Suppressor macrophage (primary cell): ENCODE measurements at places on chromosomes 12 and 14.

DNA sequence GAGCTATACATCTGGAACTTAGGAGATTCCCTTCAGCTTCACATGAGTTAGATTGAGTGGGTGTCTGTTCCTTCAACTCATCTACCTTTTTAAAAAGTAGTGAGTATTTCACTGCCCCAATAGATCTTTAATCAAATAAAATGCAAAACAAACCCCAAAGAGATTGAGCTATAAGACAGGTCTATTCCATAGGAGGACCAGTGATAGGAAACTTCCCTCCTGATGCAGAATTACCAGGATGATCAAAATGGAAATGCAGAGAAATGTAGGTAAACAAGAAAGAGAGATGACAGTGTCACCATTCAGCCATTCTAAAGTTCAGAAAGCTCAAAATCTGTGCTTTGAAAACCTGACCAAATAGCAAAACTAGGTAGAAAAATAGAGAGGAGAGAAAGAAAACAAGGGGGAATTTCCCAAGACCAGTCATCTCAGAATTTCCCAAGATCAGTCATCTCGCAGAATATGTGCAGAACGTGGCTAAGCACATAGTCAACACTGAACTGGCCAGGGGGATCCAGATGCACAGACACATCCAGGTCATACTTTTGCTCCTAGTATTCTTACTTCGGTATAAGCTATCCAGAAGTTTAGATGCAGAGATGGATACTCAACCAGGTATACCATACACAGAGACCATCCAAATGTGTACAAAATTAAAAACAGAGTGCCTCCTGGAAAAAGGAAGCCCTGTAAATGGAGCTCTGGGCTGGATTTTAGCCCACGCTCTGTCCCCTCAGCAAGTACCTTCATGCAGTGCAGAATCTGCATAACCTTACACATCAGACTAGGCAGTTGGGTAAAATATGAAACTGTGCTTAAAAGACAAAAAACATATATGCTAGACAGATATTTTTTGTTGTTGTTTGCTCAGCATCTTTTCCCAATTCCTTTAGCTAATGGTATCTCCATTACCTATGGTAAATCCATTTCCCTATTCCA, 27.4 kb downstream of the SLC41A2 start:
- DNase-seq: peak; percentile 11

DNA sequence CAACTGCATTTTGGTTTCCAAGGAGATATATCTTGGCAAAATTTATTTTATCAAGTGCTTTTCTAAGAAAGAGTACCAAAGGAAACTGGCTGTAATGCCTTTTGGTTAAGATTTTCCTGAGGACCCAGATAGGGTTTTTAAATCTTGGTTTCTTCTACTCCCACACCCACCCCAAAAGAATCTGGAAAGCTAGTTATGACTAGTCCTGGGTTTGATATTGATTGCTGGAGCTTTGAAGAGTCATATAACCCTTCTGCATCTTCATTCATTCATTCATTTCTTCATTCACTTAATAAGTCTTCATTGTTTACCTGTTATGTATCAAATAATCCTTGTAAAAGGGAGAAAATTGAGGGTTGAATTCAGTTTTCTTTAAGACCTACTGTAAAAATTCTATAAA, 425.2 kb downstream of the PCNX1 start:
- DNase-seq: no peak

- DNase-seq: peak; percentile 14
Observed at GRCh38 chr12:88225776-88226175, 83.7 kb downstream of the TMTC3 start.

- no peak for DNase-seq
Observed at GRCh38 chr12:108564724-108565123, 2.3 kb downstream of the ISCU start.

- DNase-seq: no peak
Observed at GRCh38 chr14:41960281-41960680, 353.6 kb downstream of the LRFN5 start.

DNA sequence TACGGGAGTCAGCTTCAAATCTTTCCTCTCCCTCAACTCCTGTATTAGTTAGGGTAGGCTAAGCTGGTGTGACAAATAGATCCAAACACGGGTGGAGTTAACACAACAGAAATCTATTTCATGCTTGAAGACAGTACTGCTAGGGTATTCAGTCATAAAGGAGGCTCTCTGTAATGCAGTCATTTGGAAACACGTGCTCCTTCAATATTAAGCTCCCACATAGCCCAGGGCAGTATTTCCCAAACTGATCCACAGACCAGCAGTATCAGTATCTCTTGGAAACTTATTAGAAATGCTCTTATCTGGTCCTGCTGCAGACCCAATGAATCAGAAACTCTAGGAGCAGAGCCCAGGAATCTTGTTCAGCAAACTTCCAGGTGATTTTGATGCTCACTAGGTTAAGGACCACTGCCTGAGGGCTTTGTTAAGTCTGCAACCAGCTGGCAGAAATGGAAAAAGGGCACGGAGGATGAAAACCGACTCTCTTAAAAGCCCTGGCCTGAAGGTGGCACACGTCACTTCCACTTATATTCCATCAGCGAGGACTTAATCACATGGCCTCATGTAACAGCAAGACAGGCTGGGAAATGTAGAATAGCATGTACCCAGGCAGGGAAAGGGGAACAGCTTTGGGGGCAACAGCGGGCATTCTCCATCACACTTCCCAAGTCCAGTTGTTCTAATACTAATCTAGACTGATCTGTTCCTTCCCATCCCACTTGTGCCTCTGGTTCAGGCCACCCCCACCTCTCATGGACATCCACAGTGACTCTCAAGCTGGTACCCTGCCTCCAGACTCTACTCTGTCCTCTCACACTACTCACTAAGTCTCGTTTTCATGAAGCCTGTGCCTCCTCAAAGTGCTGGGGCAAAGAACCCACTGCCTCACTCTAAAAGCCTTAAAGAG, 38.2 kb upstream of the RIC8B start:
- peak; percentile 22 for DNase-seq

GRCh38 chr12:15526033-15526432, 203.7 kb downstream of the PTPRO start:
- no peak for DNase-seq

- DNase-seq: no peak
Observed at GRCh38 chr12:122117979-122118378, 39.4 kb downstream of the MLXIP start.

DNA sequence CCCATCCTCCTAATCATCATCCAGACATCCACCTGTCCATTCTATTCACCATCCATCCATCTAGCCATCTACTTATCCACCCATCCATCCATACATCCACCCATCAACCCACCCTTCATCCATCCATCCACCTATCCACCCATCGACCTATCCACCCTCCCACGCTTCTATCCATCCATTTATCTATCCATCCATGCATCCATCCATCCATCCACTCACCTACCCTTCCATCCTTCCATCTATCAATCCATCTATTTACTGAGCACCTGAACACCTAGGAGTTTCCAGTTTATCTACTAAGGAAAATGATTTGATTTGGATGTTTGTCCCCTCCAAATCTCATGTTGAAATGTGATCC, 7.5 kb downstream of the RIN3 start:
- DNase-seq: no peak

- peak; percentile 91 for DNase-seq
Observed at GRCh38 chr12:2877953-2878732, 1.1 kb downstream of the RHNO1 start.

GRCh38 chr12:74111688-74112360, 425.8 kb upstream of the ATXN7L3B start:
- no peak for DNase-seq

DNA sequence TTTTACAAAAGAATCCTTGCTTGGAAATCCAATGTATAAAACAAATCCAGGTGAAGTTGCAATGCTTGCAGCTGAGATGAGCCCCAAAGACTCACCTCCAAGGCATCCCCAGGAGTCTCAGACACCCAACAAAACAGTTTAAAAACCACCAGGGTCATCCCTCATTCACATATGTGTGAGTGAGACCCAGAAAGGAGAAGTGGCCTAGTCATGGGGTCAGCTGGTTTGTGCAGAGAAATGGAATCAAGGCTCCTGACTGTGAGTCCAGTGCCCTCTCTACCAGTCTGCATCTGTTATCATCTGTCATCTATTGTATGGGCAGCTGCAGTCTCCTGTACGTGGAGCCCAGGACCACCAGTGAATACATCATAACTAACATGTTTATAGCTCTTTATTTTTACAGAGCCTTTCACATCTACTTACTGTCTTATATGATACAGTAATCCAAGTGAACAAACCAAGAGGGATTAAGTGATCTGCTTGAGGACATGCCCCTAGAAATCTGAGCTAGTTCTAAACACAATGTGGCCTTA, 27.1 kb downstream of the PLEKHG7 start:
- peak; percentile 49 for DNase-seq

DNA sequence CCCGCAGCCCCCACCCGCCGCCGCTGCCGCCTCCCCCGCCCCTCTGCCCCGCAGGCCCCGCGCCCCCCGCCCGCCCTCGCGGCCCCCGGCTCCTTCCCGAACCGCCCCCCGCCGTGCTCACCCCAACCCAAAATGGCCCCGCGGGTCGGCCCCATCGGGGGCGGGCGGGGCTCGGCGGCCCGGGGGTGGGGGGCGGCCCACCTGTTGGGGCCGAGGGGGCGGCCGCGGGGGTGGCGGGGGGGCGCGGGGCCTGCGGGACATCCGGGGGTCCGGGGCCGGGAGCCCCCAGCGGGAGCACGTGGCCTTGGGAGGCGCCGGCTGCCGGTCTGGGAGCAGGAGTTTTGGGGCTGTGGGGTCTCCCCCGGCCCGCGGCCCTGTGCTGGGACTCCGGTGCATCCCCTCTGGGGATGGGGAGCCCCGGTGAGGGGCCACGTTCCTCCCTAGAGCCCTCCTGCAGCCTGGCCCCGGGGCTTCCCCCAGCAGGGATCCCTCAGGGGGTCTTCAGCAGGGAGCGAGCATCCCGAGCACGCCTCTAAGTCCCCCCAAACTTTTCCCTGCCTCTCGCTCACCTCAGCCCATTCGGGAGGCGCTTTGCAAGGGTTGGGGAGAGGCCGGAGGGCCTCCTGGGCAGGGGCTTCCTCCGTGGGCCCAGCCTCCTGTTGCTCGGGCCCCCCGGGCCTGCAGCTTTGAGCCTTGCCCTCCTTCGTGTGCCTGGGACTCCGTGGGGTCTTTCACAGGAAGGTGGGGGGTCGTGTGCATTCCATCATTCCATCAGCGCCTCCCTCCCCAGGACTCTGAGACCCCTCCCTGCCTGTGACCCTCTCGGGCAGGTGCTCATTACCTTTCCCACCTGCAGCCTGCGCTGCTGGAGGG, 710 bp downstream of the MTA1 start:
- DNase-seq: no peak

- no peak for DNase-seq
Observed at GRCh38 chr14:80211153-80212022, at the start of gene DIO2. TSS of gene DIO2 (minus strand) at chr14:80211504. CDS start at chr14:80211472, 32 bp downstream.

GRCh38 chr12:88518863-88519403, 61.3 kb downstream of the KITLG start:
- peak; percentile 29 for DNase-seq

DNA sequence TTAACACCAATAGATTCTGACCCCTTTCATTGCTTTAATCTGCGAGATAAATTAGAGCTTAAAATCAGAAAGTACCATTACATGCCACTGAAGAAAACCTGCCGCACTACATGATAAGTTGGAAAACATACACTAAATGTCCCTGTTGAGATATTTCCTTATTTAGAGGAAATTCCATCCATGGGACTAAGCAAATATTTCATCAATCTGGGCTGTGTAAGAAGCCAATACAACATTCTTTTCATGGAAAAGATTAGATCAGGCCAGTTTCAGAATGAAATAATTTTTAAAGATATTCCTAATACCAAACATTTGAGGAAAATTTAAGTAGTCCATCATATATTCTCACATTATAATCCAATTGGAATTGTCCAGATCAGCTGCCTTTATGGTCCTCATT, 112.8 kb downstream of the LLPH start:
- no peak for DNase-seq

- DNase-seq: no peak
Observed at GRCh38 chr14:60642270-60643140, 6.8 kb downstream of the SIX1 start.

DNA sequence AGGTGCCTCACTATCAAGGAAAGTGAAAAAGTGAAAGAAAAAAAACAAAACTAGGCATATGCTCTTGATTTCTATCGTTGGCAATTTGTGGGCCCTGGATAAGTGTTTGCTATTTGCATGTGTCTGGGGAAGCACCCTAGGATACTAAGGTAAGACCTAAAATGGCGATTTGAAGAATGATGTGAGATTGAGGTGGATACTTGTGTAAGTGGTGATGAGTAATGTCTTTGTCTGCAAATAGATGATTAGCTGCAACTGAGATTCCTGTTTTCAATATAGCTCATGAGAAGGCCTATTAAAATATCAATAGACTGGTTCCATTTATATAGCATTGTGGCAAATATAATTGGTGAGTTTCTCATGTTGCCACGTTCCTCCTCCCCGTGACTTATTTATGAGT, 261.7 kb downstream of the NEDD1 start:
- no peak for DNase-seq

DNA sequence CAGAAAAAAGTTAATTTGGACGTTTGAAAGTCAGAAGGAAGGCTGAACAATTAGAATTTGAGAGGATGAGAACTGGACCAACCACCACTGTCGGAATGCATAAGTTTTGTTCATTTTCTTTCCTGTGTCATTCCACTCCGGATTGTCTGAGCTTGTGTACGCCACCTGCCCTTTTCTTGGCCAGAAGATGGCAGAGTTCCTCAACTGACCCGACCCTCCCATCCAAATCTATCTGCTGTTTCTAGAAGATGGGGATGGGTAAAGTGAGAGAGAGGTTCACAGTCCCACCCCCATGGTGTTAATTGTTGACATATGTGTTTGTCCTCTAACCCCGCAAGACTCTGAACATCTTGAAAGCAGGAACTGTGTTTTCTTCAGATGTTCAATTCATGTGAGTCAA, 388.0 kb downstream of the VRK1 start:
- no peak for DNase-seq

DNA sequence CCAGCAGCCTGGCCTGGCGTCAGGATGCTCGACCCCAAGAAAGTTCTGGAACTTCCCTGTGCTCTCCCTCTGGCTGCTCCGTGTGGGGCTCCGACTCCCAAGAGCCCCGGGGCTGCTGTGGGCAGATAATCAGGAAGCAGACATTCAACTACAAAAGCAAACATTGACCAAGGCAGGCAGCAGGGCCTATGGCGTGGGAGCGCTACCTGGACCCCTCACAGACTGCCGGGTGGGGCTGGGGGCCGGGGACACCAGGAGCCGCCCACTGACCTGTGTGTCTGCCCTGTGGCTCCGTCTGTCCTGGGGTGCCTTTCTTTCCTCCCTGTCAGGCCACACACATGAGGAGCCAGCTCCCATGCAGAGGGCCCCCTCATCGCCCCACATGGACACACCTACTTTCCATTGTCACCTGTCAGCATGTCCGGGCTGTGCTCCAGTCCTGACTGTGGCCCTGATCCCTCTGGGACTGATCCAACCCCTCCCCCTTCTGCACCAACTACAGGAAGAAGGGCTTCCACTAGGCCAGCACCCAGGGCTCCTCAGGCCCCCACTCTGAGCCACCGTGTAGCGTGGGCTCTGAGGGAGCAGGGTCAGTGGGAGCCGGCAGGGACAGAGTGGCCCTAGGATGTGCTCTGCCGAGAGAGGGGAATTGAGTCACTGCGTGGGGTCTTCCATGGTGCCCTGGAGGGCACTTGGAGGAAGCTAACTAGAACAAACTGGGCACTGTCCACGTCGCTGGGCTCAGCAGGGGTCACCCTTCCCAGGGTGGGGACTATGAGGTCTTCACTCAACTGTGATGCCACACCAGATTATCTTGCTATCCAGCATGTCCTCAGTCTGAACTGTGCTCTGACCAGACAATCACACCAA, 215.4 kb upstream of the C14orf180 start:
- no peak for DNase-seq
